ENCODE measurements at places on chromosomes 3 and 15. TPM values are rescaled to one million over a fixed set of nuclear protein-coding genes. Genes with fewer than 3 reads are reported as not detected.

The GOLGA6A gene
- not detected for polyA plus RNA-seq

The MYO5C gene
- 16.4 TPM for polyA plus RNA-seq

The PLCH1 gene
- 1.2 TPM for polyA plus RNA-seq

The VEPH1 gene
- 0.96 TPM for polyA plus RNA-seq

The PRKCD gene
- 169 TPM for polyA plus RNA-seq

The ZNF620 gene
- polyA plus RNA-seq: 1.8 TPM

The CAND2 gene
- polyA plus RNA-seq: 0.60 TPM

The PPP1R2 gene
- polyA plus RNA-seq: 31.8 TPM

- no peaks in the 10 kb centered on the region for H3K27me3 ChIP-seq
- peak overlapping the region; percentile 82 for H3K4me3 ChIP-seq
- DNase-seq: peak; percentile 81
- H3K4me1 ChIP-seq: peaks cover 30% of the 10 kb centered on the region
Observed at GRCh38 chr3:127673191-127674100, 694 bp downstream of the ABTB1 start.

DNA sequence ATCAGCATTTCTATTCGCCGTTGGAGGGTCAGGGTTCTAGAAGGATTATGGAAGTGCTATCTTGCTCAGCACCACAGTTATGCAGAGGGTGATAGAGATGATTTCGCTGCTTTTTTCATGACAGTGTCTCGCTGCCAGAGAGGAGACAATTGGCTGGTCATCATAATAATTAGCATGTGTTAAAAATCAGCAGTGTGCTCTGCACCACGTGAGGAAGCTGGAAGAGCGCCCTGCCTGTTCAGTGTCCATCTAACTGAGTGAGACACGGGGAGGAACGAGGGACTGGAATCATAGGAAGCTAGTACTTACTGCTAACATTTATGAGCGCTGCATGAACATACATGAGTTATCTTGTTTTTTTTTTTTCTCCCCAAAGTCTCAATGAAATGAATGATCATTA is 116.2 kb upstream of the PLAAT1 start:
- H3K36me3 ChIP-seq: no peaks in the 10 kb centered on the region
- H3K27ac ChIP-seq: no peak overlapping the region
- H3K4me3 ChIP-seq: no peak overlapping the region
- H3K27me3 ChIP-seq: no peaks in the 10 kb centered on the region

GRCh38 chr3:193680220-193680619 is 87.2 kb downstream of the OPA1 start:
- H3K4me3 ChIP-seq: no peak overlapping the region
- H3K27me3 ChIP-seq: no peaks in the 10 kb centered on the region
- no peak overlapping the region for H3K27ac ChIP-seq
- H3K36me3 ChIP-seq: no peaks in the 10 kb centered on the region
- H3K4me1 ChIP-seq: no peaks in the 10 kb centered on the region

GRCh38 chr3:161893972-161894371 is 397.4 kb downstream of the OTOL1 start:
- H3K27ac ChIP-seq: no peak overlapping the region
- no peaks in the 10 kb centered on the region for H3K36me3 ChIP-seq
- no peak for DNase-seq

DNA sequence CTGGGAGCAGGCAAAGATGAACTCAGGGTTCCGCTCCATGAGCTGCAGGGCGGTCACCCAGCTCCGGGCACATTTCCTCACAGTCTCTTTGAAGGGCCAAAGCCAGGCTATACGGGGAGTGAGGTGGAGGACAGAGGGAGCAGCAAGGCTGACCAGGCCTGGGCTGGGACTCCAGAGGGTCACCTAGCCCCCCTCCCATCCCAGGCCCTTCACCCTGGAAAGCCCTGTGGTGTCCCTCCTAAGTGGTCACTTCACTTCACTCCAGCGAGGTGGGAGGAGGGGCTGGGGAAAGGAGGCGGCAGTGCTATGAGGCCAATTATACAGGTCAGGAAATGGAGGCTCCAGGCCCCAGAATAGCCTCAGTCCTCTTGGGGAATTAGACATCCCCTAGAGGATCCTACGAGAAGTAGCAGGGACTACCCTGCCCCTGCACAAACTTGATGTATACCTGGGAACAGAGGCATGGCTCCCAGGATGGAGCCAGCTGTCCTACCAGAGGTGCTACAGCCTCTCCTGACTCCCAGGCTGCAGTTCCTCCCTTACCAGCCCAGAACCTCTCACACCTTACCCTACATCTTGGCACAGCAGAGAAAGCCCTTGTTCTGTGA is 5.7 kb downstream of the MAN2C1 start:
- H3K4me3 ChIP-seq: no peak overlapping the region
- no peak for DNase-seq
- H3K36me3 ChIP-seq: peaks cover 95% of the 10 kb centered on the region
- no peaks in the 10 kb centered on the region for H3K27me3 ChIP-seq

DNA sequence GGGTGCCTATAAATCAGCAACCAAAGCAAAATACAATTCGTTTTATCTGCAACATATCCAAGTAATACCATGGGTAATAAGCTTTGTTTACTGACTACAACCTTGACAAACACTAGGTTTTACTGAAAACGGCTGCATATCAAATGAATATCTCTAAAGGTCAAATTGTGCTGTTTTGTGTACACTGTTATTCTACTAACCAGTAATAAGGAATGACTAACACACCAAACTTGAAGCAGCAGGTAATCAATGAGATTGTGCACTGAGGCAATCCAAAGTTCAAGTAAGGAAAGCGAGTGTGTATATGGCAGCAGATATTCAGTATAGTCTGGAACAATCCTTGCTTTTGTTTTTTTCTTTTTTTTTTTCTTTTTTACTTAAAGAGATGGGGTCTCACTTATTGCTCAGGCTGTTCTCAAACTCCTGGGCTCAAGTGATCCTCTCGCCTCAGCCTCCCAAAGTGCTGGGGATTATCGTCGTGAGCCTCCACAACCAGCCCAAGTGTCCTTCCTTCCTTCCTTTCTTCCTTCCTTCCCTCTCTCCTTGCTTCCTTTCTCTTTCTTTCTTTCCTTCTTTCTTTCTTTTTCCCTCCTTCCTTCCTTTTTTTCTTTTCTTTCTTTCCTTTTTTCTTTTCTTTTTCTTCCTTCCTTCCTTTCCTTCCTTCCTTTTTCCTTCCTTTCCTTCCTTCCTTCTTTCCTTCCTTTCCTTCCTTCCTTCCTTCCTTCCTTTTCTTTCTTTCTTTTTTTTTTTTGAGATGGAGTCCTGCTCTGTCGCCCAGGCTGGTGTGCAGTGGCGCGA is 34.9 kb downstream of the AP3S2 start:
- H3K27ac ChIP-seq: no peak overlapping the region
- no peaks in the 10 kb centered on the region for H3K4me1 ChIP-seq
- no peak overlapping the region for H3K4me3 ChIP-seq

GRCh38 chr3:193053046-193053435 is 135.4 kb upstream of the MB21D2 start:
- no peaks in the 10 kb centered on the region for H3K36me3 ChIP-seq
- H3K4me1 ChIP-seq: no peaks in the 10 kb centered on the region
- H3K4me3 ChIP-seq: no peak overlapping the region
- H3K27ac ChIP-seq: no peak overlapping the region
- no peak for DNase-seq
- H3K27me3 ChIP-seq: no peaks in the 10 kb centered on the region

- H3K4me1 ChIP-seq: peaks cover 44% of the 10 kb centered on the region
- H3K36me3 ChIP-seq: no peaks in the 10 kb centered on the region
- DNase-seq: no peak
- no peak overlapping the region for H3K27ac ChIP-seq
Observed at GRCh38 chr15:77484994-77485393, 64.3 kb downstream of the HMG20A start.

DNA sequence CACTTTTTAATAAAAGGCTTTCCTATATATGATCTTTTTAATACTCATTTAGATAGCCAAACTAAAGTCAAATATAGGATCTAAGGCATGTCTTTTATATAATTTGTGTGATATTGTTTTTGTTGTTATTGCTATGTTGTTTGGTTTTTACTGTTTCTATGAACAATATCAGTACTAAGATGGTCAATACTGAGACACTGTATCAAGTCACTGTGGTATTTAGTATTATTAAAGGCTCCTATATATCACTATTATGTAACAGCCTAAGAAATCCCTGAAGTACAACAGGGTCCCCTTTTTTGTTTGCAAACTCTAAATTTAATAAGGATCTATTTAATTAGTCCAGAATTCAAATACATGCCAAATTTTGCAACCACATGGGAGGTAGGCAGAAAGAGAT is 61.9 kb downstream of the TBC1D5 start:
- no peak for DNase-seq
- no peak overlapping the region for H3K27ac ChIP-seq
- H3K36me3 ChIP-seq: no peaks in the 10 kb centered on the region

- DNase-seq: no peak
- H3K27me3 ChIP-seq: no peaks in the 10 kb centered on the region
- no peaks in the 10 kb centered on the region for H3K36me3 ChIP-seq
Observed at GRCh38 chr3:163218336-163218735, 1721.7 kb downstream of the OTOL1 start.

- H3K36me3 ChIP-seq: no peaks in the 10 kb centered on the region
- H3K4me3 ChIP-seq: no peak overlapping the region
- H3K4me1 ChIP-seq: no peaks in the 10 kb centered on the region
- H3K27ac ChIP-seq: no peak overlapping the region
Observed at GRCh38 chr3:107367353-107367752, 9.9 kb upstream of the CCDC54 start.

DNA sequence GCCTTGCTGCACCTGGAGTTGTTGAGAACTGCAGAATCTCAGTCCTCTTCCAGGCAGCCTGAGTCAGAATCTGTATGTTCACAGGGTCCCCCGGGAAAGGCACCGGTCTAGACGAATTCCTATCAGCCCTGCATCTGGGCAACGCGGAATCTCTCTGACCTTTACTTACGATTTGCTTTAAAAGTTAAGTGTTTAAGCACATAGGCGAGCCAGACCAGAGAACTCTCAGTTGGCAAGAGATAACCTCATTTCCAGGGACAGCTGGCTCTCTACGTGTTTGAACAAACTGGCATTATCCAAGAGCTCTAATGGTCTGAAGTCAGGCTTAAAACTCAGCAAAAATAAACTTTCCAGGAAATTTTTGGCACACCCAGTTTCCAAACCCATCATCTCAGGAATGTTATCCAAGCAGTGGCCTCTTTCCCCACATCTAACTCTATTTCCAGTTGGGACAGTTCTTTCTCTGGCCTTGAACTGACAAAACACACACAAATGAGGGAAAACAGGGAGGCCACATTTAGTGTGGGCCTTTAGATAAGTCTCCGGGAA is 53.4 kb downstream of the HES1 start:
- H3K36me3 ChIP-seq: no peaks in the 10 kb centered on the region
- H3K4me3 ChIP-seq: no peak overlapping the region
- H3K27ac ChIP-seq: no peak overlapping the region
- no peak for DNase-seq
- H3K4me1 ChIP-seq: peaks cover 3% of the 10 kb centered on the region

DNA sequence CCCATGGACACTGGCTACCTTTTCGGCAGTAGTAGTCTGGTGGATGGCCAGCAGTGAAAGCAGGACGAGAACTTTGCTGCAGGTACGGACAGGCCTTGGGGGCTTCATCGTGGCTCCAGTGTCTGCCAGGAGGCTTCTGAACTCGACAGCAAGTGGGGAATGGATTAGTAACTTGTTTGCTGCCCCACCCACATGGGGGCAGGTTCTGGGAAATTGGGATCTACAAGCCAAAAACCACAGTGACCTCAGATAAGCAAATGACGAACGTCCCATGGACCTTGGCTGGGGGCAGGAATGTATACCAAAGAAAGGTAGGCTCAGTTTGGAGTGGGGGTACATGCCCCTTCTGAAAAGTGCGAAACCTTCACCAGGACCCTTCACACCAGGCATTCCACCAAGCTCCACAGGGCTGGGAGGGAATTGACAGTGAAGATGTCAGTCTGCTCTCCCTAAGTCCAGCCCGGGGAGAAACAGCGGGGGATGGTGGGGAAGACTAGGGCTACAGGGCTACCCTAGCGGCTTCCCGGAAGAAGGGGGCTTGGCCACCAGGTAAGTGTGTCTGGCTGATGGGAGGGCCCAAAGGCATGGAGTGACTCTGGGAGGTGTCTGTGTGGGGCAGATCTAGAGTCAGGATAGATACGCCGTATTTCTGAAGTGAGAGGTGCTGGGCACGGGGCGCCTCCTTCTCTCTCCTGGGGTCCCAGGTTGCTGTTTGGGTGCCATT is at the start of gene ITIH4:
Gene ITIH4, minus strand, starts transcription at position 138 of the 724 bp plus-strand sequence. Its CDS starts 30 bp downstream, at position 108.
- DNase-seq: no peak
- no peaks in the 10 kb centered on the region for H3K36me3 ChIP-seq
- H3K27me3 ChIP-seq: no peaks in the 10 kb centered on the region

GRCh38 chr3:119809249-119810017 is 27.5 kb downstream of the NR1I2 start:
- DNase-seq: no peak
- no peaks in the 10 kb centered on the region for H3K36me3 ChIP-seq
- H3K4me1 ChIP-seq: peaks cover 6% of the 10 kb centered on the region
- no peaks in the 10 kb centered on the region for H3K27me3 ChIP-seq
- no peak overlapping the region for H3K27ac ChIP-seq

DNA sequence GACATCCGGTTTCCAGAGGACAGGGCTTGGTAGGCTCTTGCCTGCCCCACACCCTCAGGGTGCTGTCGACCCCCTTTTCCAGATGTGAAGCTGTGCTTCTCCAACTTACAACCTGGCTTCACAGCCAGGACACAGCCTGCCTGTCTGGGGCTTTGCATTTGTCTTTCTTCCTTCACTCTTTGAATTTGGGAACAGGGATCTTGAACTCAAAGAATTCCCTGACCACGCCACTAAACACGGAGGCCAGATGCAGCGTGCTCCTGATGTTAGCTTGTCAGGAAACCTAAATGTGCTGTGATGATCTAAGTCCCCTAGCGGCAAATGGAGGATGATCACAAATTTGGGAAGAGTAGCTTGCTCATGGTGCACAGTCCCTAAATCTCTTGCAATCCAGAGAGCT is 244.8 kb upstream of the RGMA start:
- H3K27ac ChIP-seq: no peak overlapping the region
- no peak overlapping the region for H3K4me3 ChIP-seq
- peaks cover 18% of the 10 kb centered on the region for H3K4me1 ChIP-seq
- no peaks in the 10 kb centered on the region for H3K36me3 ChIP-seq

GRCh38 chr3:37054370-37054769 is 61.1 kb downstream of the MLH1 start:
- no peak overlapping the region for H3K4me3 ChIP-seq
- no peaks in the 10 kb centered on the region for H3K27me3 ChIP-seq
- H3K36me3 ChIP-seq: peaks cover 74% of the 10 kb centered on the region
- peak overlapping the region; percentile 70 for H3K27ac ChIP-seq

GRCh38 chr3:136728918-136729317 is 23.3 kb downstream of the STAG1 start:
- no peaks in the 10 kb centered on the region for H3K27me3 ChIP-seq
- peak overlapping the region; percentile 2 for H3K4me3 ChIP-seq
- H3K27ac ChIP-seq: no peak overlapping the region
- no peak for DNase-seq
- no peaks in the 10 kb centered on the region for H3K36me3 ChIP-seq

DNA sequence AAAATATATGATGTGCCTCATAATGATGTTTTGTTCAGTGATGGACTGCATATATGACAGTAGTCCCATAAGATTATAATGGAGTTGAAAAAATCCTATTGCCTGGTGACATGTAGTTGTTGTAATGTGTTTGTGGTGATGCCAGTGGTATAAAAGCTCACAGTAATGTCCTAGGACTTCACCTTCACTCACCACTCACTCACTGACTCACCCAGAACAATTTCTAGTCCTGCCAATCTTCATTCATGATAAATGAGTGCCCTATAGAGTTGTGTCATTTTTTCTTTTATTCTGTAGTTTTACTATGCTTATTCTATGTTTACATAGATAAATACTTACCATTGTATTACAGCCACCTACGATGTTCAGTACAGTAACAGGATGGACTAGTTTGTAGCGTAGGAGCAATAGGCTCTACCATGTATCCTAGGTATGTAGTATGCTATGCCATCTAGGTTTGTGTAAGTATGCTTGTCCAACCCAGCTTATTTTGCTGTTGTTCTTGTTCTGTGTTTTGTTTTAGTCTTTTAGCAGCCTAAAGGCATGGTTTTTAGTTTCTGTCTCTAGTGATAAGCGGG is 88.5 kb upstream of the LRRFIP2 start:
- no peak for DNase-seq
- no peaks in the 10 kb centered on the region for H3K27me3 ChIP-seq
- no peak overlapping the region for H3K4me3 ChIP-seq
- H3K36me3 ChIP-seq: no peaks in the 10 kb centered on the region
- no peak overlapping the region for H3K27ac ChIP-seq

Data from sigmoid colon (tissue), 7 donors.